ENCODE measurements at places on chromosomes 7 and 10.

- no peak for DNase-seq
Observed at GRCh38 chr10:127168261-127168660, 28.1 kb downstream of the INSYN2A start.

- DNase-seq: peak; percentile 17
Observed at GRCh38 chr10:35447693-35448407, 111.5 kb downstream of the CCNY start.

DNA sequence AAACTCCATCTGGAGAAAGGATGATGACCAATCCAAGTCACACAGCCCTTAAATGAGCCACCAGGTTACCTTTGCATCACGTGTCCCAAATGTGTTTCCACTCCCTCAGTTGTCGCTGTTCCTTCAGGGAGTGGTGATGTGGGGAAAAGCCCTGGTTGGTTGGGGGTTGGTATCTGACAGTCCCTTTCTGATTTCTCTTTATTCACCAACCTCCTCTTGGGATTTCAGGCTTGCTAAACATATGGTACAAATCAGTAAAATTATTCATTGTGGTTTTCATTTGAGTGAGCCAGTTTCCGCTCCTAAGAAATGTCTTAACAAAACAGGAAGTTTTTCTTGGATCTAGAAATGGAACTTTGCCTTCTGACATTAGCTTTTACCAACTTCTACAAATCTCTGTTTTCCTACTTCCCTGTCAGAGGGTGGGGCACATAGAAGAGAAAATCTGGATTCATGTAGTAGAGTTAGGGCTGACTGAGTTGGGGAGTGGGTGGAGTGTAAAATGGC, 40.0 kb upstream of the KMT2E start:
- DNase-seq: no peak

DNA sequence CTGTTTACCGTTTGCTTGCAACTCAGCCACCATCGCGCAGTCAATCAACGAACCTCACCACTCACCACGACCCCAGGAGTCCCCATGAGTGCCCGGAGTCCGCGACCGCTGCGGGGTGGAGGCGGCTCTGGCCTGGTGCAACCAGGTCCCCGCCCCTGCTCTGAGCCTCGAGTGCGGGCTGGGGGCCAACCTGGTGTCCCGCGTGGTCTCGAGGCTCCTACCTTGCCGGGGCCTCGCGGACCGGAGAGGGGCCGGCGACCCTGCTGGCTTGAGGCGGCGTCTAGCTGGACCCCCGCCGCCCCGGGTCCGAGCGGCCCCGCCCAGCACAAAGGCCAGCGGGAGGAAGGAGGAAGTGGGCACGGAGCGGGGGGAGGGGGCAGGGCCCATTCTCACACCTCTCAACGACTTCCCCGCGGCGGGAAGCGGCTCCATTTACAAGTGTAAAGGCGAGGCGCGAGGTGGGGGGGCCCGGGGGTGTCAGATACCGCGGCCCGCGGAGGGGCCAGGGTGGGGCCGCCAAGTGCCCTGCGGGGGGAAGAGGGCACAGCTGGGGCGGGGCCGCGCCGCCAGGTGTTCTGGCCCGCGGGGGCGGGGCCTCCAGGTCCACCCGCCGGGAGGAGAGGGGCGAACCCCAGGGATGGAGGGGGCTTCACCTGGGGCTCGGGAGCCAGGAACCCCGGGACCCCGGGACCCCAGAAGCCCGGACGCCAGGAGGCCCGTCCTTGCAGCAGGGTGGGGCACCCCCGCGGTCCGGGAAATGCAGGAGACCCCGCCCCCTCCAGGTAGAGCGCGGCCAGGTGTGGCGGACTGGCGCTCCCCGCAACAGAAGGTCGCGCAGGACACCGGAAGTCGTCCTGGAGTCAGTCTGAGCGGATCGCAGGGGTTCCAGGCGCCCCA, 8.6 kb downstream of the CTBP2 start:
- DNase-seq: no peak

DNA sequence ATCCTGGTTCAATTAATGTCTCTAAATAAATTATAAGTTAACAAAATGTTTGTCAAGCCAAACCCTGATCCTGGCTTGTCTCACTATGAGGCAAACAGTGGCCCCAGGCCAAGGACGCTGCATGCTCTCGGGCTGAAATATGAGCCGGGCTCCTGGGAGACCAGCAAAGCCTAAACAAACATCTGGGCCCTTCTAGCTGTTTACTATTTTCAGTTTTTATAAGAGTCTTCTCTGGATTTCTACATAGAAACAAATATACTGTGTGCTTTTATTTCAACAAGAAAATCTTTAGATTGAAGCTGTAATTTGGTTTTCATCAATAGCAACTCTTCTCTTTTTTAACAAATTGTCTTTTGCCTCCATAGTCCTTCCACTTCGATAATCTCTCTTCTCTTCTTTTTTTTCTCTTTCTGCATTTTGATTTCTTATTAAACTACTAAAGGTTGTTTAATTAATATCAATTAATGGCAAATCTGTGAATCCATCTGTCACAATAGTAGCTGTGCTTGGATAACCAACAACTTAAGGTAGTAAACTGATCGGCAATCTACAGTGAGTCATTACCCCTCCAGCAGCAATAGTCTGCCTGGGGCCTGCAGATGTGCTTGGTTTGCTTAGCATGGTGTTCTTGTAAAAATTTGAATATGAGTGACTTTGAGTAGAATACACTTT, 83.3 kb upstream of the DNAJC1 start:
- peak; percentile 23 for DNase-seq

DNA sequence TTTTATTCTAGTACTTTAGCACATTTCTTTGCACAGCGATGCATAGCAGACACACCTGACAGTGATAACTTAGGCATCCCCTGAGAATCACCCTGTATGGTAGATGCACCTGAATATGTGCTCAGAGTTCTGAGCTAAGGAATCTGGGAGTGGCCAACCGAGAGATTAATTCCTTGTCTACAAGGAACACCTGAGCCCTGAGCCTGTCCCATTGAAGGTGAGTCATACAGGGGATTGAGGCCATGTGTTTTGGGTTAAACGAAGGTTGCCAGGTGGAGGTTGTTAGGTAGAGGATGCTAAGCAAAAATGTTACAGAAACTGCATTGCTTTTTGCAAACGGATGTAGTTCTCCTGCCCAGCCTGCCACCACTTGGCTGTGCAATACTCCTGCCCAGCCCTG, 128.9 kb downstream of the AMPH start:
- no peak for DNase-seq

DNA sequence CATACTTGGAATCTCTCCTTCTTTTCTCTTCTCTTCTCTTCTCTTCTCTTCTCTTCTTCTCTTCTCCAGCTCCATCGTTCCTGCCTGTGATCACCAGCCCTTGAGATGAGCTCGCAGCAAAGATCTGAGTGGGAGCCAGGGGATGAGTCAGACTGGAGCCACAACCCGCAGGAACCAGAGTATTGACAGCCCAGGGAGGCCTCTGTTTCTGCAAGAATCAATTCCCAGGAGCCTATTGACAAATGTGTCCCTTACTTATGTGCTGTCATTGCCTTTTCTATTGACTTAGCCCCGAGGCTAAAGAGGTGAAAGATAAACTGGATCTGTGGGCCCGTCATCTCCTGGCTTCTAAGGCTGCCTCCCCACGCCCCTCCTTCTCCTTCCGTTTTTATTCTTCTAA, 13.1 kb upstream of the HABP2 start:
- no peak for DNase-seq

DNA sequence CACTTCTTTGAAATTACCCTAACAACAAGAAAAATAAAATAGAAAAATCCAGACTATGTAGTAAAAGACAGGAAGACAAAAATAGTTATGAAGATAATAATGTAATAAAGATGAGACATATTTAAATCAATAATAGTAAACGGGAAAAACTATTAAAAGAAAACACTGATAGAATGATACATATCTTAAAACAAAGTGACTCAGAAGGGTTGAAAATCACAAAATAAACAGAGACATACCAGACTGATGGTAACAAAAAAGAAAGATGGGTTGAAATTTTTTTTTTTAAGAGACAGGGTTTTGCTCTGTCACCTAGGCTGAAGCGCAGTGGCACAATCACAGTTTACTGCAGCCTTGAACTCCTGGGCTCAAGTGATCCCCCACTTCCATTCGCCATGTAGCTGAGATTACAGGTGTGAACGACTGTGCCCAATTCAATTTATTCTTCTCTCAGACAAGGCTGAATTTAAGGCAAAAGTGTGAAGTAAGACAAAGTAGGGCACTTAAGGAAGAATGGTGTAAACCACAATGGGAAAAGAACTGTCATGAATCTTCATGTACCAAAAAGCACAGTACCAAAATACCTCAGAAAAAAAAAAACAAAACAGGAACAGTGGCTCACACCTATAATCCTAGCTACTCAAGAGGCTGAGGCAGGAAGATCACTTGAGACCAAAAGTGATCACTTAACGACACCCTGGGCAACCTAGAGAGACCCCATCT, 47.4 kb downstream of the LMBR1 start:
- DNase-seq: no peak

All from hippocampal formation (tissue), 2 donors.